ENCODE measurements at places on chromosomes 5 and 9. TPM values are rescaled to one million over a fixed set of nuclear protein-coding genes. Genes with fewer than 3 reads are reported as not detected.

DNA sequence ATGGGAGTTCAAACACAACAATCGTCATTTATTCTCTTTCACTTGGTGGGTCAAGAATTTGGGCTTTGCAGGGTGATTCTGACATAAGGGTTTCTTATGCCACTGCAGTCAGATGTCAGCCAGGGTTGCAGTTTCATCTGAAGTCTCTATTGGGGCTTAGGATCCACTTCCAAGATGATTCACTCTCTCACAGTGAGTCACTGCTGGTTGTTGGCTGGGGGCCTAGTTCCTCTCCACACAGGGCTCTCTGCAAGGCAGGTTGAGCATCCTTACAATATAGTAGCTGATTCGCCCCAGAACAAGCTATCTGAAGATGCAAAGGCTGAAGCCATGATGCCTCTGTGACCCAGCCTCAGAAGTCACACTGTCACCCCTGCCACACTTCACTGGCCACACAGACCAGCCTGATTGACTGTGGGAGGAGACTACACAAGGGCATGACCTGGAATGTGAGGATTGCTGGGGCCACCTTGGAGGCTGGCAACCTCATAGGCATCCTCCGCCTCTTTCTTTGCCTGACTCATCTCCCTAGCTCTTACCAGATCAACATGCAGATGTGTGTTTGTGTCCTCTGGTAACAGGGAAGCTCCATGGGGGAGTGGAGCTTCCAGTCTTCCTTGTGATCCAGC is 4.5 kb upstream of the CARD19 start:
- no peak for DNase-seq

The SVEP1 gene
- total RNA-seq, result not detected

GRCh38 chr9:134382733-134383132 is 56.5 kb downstream of the RXRA start:
- DNase-seq, result no peak

The LCP2 gene
- total RNA-seq, result 299 TPM

DNA sequence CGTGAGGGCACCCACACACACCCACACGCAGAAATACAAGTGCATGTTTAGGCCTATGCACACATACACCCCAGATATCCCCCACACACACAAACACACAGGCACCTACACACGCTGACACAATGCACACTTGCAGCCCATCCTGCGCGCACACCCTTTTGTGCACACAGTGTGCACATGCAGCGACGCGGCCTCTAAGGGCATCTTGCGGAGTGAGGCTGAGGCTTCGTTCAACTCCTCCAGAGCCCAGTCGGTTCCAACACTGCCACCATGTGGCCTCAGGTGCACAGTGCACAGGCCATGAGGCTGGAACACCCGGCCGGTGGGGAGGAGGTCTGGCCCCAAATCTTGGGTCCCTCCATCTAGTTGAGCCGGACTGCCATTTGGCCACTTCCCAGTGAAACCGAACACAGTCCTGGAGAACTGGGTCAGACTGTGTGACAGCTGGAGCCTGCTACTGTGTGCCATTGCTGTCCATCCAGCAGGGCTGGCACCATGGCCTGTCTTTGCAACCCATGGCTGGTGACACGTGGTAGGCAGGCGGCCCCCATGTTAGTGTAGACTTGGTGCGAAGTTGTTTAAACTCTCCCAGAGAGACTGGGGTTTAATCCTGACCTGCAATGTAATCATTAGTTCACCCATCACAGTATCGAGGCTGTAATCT is 97.7 kb upstream of the MVB12B start:
- DNase-seq, result peak; percentile 29

The ARID3C gene
- total RNA-seq, result 0.27 TPM

Data from naive thymus-derived CD8-positive, alpha-beta T cell (primary cell).